WTC11 (cell line): ENCODE measurements at places on chromosomes 6 and 20.

DNA sequence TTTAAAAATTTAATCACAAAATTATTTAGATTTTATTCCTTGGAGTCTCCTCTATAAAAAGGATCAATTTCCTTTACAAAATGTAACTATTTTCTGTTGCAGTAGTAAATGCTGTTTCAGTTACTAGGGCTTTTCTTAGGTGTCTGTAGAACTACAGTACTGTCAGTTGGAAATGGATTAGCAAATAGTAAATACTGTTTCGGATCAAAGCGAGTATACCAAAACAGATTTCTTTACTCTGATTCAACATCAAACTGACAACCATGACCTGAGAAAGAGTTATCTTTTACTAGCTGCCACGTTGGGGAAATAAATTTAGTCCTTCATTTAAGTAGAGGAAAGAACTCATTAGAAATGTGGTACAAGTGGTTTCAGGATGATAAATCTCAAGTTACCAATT lies 172.5 kb downstream of the HS3ST5 start:
- DNase-seq = no peak
- no peak overlapping the region for H3K27ac ChIP-seq
- H3K4me3 ChIP-seq = no peak overlapping the region
- no peaks in the 10 kb centered on the region for H3K36me3 ChIP-seq
- H3K4me1 ChIP-seq = peaks cover 54% of the 10 kb centered on the region

GRCh38 chr6:23532227-23532626 lies 593.8 kb upstream of the NRSN1 start:
- H3K36me3 ChIP-seq = no peaks in the 10 kb centered on the region
- H3K4me1 ChIP-seq = peaks cover 14% of the 10 kb centered on the region
- no peak overlapping the region for H3K4me3 ChIP-seq
- no peaks in the 10 kb centered on the region; the same call in 1 of the 2 replicates for H3K27me3 ChIP-seq
- DNase-seq = no peak
- no peak overlapping the region for H3K27ac ChIP-seq

- no peak for DNase-seq
- H3K4me1 ChIP-seq = peaks cover 16% of the 10 kb centered on the region
- H3K27me3 ChIP-seq = peaks cover 34% of the 10 kb centered on the region
- no peak overlapping the region for H3K27ac ChIP-seq
These were observed 5.9 kb upstream of the TUBB1 start for GRCh38 chr20:59013031-59013951.

- H3K27ac ChIP-seq = no peak overlapping the region
- no peak for DNase-seq
- H3K4me3 ChIP-seq = no peak overlapping the region
- H3K4me1 ChIP-seq = no peaks in the 10 kb centered on the region
- H3K36me3 ChIP-seq = no peaks in the 10 kb centered on the region
These were observed 246.5 kb downstream of the HAO1 start for GRCh38 chr20:7693761-7694160.

- H3K27ac ChIP-seq = peak overlapping the region; percentile 53
- peaks cover 5% of the 10 kb centered on the region; the same call in 1 of the 2 replicates for H3K4me1 ChIP-seq
These were observed 29.1 kb downstream of the TXLNB start for GRCh38 chr6:139262519-139263300.

DNA sequence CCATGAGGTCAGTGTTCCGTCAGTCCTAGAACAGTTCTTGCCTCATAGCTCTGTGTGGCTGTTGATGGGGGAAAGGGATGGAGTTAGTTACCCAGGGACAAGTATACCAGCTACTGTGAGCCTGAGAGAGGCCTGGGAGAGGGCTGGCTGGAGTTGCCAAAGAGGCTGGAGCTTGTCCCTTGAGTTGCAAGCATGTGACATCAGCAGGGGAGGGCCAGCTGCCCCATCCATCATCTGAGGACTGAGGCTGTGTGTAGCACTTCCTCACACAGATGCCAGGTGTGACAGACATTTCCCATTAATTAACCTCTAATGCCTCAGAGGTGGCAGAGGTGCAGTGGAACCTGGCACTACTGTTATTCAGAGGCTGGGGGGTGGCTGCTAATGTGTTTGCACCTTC lies 131.6 kb downstream of the PHACTR3 start:
- H3K36me3 ChIP-seq = no peaks in the 10 kb centered on the region
- H3K27me3 ChIP-seq = peaks cover 34% of the 10 kb centered on the region
- H3K27ac ChIP-seq = no peak overlapping the region
- no peak for DNase-seq
- H3K4me1 ChIP-seq = no peaks in the 10 kb centered on the region; the same call in 1 of the 2 replicates

DNA sequence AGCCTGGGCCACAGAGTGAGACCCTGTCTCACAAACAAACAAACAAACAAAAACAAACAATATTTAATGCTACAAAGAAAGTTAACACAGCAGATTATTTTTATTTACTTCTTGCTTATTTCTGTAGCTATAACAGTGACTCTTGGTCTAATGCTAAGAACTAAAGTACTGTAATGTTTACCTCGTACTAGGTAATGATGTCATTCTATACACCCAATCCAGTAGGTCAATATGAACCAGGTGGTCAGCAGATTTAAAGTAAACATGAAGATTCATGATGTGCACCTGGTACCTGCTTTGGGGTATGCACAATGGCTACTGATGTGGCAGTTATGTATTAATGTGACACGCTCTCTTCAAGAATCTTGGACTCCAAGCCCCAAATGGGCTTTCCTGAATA lies 36.6 kb upstream of the CARMIL1 start:
- H3K36me3 ChIP-seq = no peaks in the 10 kb centered on the region
- no peak for DNase-seq
- H3K4me3 ChIP-seq = no peak overlapping the region
